ENCODE measurements at places on chromosomes 1 and 21.
A peak's percentile ranks its signal among the peaks of the same experiment; 100 is the strongest.

GRCh38 chr1:187928288-187928687 is 1099.5 kb downstream of the PLA2G4A start:
- DNase-seq, result no peak

GRCh38 chr1:9731561-9731960 is 80.0 kb downstream of the PIK3CD start:
- DNase-seq, result no peak

DNA sequence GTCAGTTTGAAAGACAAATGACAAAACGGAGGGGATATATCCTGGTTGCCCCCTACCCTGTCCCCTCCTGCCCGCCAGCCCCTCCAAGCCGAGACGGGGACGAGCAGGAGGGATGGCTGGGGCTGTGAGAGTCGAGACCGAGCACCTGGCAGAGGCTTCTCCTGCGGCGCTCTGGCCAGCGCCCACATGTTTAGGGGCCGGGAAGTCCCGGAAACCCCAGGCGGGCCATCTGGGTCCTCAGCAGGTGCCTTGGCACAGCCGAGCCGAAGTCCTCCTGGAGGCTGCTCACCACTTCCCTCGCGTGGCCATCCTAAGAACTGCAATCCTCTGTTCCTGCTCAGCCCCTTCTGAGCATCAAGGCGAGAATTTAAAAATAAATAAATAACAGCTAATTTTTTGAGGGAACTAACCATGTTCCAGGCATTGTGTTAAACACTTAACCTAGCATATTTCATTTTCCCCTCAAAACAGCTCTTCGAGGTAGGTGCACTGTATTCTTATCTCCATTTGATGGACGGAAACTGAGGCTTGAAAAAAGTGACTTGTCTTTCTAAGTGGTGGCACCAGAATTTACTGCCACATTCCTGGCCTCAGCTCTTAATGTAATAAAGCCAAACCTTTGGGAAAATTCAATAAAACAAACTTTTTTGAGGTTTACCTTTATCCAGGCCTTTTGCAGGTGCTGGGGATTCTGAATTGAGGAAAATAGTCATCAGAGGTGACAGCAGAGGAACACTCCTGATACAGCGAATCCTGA is 3.5 kb upstream of the RIMS3 start:
- DNase-seq, result peak; percentile 84

DNA sequence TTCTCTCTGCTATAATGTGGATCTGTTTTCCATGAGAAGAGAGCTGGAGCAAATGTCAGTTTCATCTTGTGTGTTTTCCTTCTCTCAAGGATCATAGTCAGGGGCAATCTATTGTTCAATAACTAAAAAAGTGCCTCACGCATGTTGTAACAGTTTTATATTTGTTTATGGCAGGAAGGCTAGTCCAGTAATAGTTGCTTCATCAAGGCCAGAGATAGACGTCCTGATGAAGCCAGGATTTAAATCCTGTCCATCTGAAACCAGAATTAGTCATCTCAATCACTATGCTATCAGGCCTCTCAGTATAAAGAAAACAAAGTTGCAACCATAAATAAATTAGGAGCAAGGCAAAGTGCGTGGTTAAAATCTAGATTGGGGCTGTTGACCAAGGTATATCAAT is 30.2 kb upstream of the DUSP10 start:
- DNase-seq, result no peak

GRCh38 chr1:119144813-119145212 is 4.4 kb upstream of the WARS2 start:
- DNase-seq, result no peak

DNA sequence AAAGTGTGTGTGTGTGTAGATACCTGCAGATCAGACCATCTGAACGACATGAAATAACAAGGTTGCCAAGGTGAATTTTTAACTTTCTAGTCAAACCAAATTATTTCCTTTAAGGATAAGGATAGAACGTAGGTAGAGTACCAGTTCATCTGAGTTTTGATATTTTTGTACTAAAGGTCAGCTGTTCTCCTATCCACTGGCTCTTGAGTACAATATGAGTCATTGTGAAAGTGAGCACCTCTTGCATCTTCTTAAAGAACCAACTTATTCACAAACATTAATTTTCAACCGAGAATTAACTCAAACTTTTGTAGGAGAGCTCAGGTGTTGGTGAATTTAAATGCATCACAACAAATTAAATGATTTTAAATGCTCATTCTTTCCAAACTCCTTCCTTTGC is 71.5 kb downstream of the IFI44 start:
- no peak for DNase-seq

DNA sequence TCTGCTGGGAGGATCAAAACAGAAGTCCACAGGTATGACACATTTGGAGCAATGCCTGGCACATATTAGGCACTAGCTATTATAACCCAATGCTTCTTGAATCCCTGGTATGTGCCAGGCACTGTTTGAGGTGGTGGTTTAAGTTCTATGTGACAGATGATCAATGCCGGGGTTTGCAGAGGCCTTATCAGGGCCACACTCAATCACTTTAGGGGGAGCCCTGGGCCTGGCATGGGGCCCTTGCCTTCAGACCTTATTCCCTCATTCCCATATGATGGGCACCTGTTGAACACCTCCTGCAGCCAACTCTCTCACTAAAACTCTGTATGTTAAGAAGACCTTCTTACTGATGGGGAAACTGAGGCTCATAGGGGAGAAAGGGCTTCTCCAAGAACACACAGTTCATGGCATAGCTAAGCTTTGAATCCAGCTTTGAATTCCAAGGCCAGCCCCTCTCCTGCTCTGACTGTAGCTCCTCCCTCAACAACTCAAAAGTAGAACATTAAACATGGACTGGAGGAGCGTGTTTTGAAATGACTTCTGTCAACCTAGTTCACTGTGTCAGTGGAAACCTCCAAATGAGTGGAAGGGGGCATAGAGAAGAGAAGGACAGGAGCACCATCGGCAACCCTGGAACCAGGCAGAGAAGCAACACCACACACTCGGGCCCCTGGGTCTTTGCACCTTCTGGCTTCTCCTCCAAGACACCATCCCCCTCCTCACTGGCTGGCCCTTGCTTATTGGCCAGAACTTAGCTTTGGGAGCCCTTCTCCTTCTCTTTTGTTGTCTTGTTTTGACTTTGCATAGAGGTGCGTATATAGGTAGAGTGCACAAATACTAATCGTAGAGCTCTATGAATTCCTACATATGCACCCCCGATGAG is 6.6 kb upstream of the IFFO2 start:
- DNase-seq, result no peak
